Neural crest cell (in vitro differentiated cells): ENCODE measurements at places on chromosomes 3 and 15. TPM values are rescaled to one million over a fixed set of nuclear protein-coding genes. Genes with fewer than 3 reads are reported as not detected.
A peak's percentile ranks its signal among the peaks of the same experiment; 100 is the strongest.

DNA sequence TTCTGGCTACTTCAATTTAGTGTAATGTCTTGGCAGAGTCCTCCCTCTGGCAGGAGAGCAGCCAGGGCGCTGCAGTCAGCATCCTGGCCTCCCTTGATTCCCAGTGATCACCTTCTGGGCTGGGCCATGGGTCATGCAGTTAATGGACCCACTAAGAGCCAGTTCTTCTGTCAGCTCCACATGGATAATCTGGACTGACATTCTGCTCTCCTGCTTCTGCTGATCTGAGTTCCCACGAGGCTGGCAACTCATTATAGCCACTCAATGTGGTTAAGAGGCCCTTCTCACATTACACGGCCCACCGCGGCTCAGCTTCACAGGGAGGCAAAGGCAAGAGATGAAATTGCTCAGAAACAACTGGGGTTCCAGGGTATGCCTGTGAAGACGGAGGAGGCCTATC, 94.0 kb downstream of the WDR76 start:
- no peak overlapping the region for H3K27ac ChIP-seq
- no peaks in the 10 kb centered on the region for H3K4me1 ChIP-seq
- no peaks in the 10 kb centered on the region for H3K27me3 ChIP-seq
- DNase-seq, result no peak
- no peaks in the 10 kb centered on the region for H3K36me3 ChIP-seq

GRCh38 chr3:58528629-58529028, 8.4 kb downstream of the ACOX2 start:
- H3K27ac ChIP-seq, result no peak overlapping the region
- no peaks in the 10 kb centered on the region for H3K36me3 ChIP-seq

Gene TGM5
- not detected in 2 replicates for total RNA-seq

GRCh38 chr15:41584636-41585126, 25.7 kb downstream of the TYRO3 start:
- H3K36me3 ChIP-seq, result no peaks in the 10 kb centered on the region
- peaks cover 2% of the 10 kb centered on the region for H3K27me3 ChIP-seq
- no peak for DNase-seq
- peak overlapping the region; percentile 75 for H3K27ac ChIP-seq
- peaks cover 14% of the 10 kb centered on the region for H3K4me1 ChIP-seq

DNA sequence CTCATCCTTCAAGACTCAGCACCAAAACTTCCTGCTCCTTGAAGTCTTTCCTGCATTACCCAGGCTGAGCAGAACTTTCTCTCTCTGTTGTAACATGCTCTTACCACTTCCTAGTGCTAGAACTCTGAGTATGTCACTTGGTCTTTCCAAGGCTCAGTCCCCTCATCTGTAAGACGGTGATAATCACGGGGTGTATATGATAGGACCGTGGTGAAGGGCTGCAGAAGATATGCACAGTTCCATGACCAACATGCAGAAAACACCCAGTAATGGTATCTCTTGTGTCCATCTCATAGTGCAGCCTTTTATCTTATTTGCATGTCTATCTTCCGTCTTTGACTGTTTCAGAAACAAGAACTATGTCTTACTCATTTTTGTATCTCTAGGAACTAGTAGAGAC, 154.5 kb downstream of the ZNF621 start:
- peaks cover 8% of the 10 kb centered on the region for H3K4me1 ChIP-seq
- no peaks in the 10 kb centered on the region for H3K36me3 ChIP-seq
- no peak overlapping the region for H3K27ac ChIP-seq

DNA sequence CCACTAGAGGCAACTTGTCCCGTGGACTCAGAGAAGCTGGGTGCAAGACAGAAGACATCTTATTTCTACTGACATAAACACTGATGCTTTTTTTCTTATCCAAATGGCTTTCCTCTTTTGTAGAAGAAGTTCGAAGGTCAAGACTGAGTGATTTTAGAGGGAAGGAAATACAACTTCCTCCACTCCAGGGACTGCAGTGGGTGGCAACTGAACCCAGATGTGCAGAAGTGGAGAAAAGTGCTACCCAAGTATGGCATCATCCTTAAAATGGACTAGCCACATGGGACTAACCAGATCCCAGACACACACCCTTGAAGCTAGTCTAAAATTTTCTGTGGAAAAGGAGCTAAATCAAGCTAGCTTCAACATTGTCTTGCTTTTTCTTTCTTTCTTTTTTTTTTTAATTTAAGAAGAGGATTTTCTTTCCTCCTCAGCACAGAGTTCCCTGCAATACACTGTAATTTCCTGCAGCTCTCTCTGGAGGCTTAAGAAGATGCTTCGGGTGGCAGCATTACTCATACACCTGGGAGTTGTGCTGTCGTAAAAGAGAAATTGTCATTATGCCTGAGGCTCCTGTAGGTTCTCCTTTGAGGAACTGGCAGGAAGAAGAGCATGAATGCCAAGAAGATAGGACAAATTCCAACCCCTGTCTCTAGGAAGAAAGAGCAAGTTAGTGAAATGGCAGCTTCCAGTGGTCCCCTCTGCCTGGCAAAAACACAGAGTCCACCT, 3.8 kb upstream of the FRMD4B start:
- H3K36me3 ChIP-seq, result no peaks in the 10 kb centered on the region
- H3K4me1 ChIP-seq, result peaks cover 43% of the 10 kb centered on the region
- H3K27me3 ChIP-seq, result peaks cover 40% of the 10 kb centered on the region
- H3K27ac ChIP-seq, result no peak overlapping the region
- H3K4me3 ChIP-seq, result no peak overlapping the region

Gene SLC22A13
- 0.19 and 0.41 TPM in 2 replicates for total RNA-seq

DNA sequence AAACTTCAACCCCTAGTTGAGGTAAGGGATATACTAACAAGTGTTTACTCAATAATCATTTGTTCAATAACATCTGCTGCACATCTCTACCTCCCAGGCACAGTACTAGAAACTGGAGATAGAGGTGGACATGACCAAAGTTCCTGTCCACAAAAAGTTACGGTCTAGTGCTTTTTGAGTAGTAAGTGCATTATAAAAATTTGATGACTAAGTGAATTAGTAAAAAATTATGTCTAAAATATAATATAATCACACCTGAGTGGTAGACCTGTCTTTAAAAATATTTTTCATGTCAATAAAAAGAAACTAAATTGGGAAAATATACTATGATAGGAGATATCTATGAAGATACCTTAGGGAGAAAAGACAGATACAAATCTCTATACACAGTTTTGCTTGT, 121.5 kb upstream of the FHIT start:
- H3K4me1 ChIP-seq, result peaks cover 5% of the 10 kb centered on the region
- no peak overlapping the region for H3K27ac ChIP-seq
- H3K36me3 ChIP-seq, result no peaks in the 10 kb centered on the region
- no peak for DNase-seq
- no peaks in the 10 kb centered on the region for H3K27me3 ChIP-seq
- H3K4me3 ChIP-seq, result no peak overlapping the region

GRCh38 chr15:34941831-34942230, 27.7 kb downstream of the AQR start:
- no peak overlapping the region for H3K27ac ChIP-seq
- H3K27me3 ChIP-seq, result no peaks in the 10 kb centered on the region

Gene NUP210
- total RNA-seq, result 59.4 and 59.5 TPM in 2 replicates

- no peaks in the 10 kb centered on the region for H3K36me3 ChIP-seq
- DNase-seq, result no peak
- no peaks in the 10 kb centered on the region for H3K4me1 ChIP-seq
- no peak overlapping the region for H3K4me3 ChIP-seq
These were observed 72.8 kb downstream of the KCNH8 start for GRCh38 chr3:19221081-19221480.

DNA sequence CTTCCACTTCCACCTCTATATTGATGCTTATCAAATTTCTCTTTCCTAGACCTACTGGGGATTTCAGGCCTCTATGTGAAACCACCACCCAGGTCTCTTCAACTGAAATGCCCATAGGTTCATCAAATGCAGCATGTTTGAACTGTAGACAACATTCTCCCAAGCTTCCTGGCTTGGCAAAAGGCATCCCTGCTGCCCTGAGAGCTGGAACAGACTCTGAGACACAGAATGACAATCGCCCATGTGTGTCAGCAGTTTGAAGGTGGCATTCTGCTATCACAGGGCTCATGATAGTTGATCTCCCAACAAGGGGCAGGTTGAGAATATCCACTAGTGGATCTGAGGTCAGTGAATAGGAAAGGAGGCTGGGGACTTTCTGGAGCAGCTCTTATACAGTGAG, 200.7 kb downstream of the RPLP1 start:
- DNase-seq, result no peak
- no peak overlapping the region for H3K27ac ChIP-seq
- H3K4me1 ChIP-seq, result peaks cover 5% of the 10 kb centered on the region
- peaks cover 37% of the 10 kb centered on the region for H3K27me3 ChIP-seq

DNA sequence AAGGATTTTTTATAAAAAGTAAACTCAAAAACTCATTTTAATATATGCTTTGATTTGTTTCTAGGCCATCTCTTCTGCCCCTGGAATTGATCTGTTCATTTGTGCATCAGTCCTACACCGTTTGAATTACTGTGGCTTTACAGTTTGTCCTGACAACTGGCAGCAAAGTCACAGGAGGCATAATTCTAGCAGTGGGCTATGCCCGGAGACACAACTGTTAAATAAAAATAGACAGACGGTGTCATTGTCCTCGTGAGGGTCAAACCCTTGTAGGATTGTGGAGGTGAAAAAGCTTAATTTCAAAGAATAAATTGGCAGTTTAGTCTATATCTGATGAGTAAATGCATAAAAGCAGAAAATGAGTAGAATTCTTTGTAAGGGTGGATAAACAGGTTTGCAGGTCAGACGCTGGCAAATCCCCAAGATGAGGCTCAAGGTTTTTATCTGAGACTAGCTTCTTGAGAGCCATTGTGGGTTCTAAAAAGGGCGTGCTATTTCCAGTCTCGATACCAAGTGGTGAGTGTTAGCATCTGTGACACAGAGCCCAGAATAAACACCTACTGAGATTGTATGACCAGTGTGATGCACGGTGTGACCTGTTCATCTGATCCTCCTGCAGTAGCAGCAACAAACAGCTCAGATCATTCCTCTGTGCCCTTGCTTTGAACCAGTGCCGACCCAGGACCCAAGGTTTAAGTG, 51.5 kb upstream of the SLCO3A1 start:
- H3K4me1 ChIP-seq, result peaks cover 5% of the 10 kb centered on the region
- H3K27me3 ChIP-seq, result peaks cover 2% of the 10 kb centered on the region
- no peak for DNase-seq
- H3K27ac ChIP-seq, result no peak overlapping the region

DNA sequence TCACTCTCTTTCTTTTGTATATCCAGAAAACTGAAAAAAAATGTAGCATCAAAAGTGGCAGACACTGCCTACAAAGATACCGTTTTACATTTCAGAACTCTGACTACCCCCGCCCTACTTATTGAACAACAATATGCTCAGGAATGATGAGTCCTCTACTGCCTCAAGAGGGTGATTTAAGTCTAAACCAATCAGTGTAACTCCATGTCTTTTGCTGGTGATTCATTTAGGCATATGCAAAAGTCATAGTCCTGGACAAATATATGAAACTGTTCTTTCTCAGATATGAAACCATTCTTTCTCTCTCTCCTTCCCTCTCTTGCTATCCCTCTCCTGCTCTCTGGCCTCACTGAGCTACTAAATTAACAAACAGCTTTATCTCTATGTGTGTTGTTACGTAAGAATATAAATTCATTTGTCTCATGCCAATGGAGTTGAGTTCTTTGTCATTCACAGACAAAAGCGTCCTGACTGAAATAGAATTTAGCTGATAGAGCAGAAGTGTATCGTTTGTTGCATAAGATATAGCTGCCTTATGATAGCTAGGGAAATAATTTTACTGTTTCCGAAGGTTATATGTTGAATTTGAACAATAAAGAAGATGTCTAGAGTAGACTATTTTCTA, 133.7 kb upstream of the OSTN start:
- no peak for DNase-seq
- H3K27me3 ChIP-seq, result no peaks in the 10 kb centered on the region
- H3K27ac ChIP-seq, result no peak overlapping the region
- H3K4me1 ChIP-seq, result no peaks in the 10 kb centered on the region

- no peak for DNase-seq
- H3K27me3 ChIP-seq, result no peaks in the 10 kb centered on the region
- no peak overlapping the region for H3K4me3 ChIP-seq
- no peak overlapping the region for H3K27ac ChIP-seq
- peaks cover 6% of the 10 kb centered on the region for H3K36me3 ChIP-seq
- H3K4me1 ChIP-seq, result no peaks in the 10 kb centered on the region
These were observed 51.9 kb upstream of the TBL1XR1 start for GRCh38 chr3:177249203-177249602.

DNA sequence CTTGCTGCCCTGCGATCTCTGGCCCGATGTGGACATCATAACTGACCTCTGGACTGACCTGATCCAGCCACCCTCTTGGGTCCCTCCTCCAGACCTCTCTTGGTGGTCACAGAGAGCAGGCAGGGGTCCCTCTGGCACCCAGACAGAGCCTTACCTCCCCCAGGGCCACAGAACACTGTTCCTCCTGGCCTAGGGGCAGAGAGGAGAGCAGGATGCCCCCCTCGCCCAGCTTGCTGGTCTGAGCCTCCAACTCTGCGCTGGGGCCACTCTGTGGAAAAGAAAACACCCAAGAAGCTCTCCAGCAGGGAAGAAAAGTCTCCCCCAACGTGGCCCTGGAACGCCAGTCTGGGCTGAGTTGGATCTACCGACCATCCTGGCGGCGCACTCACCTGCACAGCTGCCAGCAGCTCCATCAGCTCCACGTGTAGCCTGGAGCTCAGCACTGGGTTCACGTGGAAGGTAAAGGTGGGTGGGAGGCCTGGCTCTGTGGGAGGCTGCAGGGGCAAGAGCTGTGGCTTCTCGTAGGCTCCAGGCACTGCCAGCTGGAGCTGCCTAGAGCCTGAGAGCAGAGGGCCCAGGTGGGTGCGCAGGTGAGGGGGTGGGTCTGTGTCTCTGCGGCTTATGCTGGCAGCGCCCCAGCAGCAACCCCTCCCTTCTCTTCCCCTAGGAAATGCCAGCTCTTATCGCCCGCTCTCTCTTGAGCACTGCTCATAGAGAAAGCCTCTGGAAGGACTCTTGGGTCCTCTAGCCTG, 6.0 kb downstream of the PLA2G4F start:
- no peak overlapping the region for H3K4me3 ChIP-seq
- H3K36me3 ChIP-seq, result no peaks in the 10 kb centered on the region
- H3K4me1 ChIP-seq, result peaks cover 4% of the 10 kb centered on the region
- H3K27ac ChIP-seq, result no peak overlapping the region
